ENCODE measurements at places on chromosomes 13 and 19.

- no peak for DNase-seq
Observed at GRCh38 chr19:49864890-49865289, 2.5 kb downstream of the PNKP start.

DNA sequence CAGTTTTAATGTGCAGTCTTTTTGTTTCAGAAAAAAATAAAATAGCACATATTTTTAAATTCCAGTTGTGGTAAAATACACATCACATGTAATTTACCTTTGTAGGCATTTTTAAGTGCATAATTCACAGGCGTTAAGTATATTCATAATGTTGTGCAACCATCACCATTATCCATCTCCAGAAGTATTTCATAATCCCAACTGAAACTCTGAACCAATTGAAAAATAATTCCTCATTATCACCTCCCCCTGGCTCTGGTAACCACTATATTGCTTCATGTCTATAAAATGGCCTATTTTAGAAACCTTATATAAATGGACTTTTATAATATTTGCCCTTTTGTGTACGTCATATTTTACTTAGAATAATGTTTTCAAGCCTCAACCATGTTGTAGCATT, 756.5 kb upstream of the KLHL1 start:
- DNase-seq: no peak

GRCh38 chr19:30319876-30320275, 52.3 kb upstream of the ZNF536 start:
- no peak for DNase-seq

DNA sequence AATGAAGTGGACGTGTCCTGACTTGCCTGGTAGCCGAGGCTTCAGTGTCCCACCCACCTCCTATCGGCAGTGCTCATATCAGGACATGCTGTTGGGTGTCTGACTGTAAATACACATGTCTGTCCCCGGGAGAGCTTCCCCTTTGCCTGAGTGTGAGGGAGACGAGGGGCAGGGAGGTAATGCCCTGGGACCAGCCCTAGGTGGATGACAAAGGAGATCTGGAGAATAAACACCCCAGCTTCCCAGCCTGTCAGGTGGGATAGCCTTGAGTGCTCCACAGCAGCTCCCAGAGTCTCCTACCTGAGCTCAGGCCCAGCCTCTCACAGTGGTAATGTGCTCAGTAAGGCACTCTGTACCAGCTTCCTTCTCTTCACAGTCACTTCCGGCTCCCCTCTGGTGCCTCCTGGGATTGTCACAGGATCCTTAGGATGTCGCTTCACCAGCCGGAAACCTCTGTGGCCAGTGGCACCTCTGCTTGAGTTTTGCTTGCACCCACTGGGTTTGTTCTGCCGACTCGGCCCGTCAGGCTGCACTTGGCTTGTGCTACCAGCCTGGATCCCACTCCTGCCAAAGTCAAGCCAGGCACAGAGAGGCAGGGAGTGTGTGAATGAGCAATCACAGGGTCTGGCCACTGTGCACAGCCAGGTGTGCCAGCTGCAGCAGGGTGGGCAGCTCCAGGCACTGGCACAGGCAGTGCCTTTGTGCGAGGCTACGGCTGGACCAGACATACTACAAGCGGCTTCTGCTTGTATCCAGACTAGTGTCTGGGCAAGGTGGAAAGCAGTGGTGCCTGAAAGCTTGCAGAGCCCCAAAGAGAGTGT, 54.4 kb upstream of the RGCC start:
- DNase-seq: no peak

GRCh38 chr13:75702476-75702875, 66.3 kb downstream of the LMO7 start:
- no peak for DNase-seq

GRCh38 chr19:54160854-54161253, 1.3 kb upstream of the LENG1 start:
- DNase-seq: no peak

GRCh38 chr13:41765020-41765419, 195.9 kb downstream of the VWA8 start:
- no peak for DNase-seq

- no peak for DNase-seq
Observed at GRCh38 chr13:44470638-44471562, 97.3 kb downstream of the SERP2 start.

- no peak for DNase-seq
Observed at GRCh38 chr13:60765700-60766411, 368.8 kb downstream of the TDRD3 start.

- no peak for DNase-seq
Observed at GRCh38 chr13:22173610-22174009, 502.7 kb downstream of the FGF9 start.

DNA sequence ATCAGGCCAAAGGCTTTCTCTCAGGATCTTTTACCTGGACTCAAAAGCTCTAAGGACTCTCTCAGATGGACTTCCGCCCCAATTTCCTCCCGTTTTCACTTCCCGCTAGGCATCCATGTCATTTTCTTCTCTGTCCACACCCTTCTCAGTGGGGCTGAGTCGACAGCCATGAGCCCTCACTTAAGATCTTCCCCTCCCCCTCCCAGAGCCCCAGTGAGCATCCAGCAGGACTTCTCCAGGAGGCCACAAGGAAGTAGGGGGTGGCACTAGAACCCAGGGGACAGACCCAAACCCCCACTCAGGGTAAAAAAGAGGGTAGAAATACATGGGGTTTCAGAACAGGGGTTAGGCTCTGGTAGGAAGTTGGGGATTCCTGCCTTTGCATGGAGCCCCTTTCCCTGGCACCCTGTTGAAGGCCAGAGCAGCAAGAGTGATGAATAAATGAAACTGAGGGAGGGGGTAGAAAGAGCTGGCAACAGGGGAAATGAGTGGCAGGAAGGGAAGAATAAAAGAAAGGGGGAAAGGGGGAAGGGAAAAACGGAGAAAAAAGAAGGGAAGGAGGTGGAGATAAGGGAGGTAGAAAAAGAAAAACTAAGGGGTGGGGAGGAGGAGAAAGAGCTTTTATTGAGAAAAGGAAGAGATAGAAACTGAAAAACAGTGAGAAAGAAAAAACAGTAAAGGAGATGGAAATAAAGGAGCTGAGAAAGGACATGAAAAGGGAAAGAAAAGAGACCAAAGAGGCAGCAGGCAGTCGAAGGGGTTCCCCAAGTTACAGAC, 42.3 kb downstream of the DEDD2 start:
- DNase-seq: no peak

DNA sequence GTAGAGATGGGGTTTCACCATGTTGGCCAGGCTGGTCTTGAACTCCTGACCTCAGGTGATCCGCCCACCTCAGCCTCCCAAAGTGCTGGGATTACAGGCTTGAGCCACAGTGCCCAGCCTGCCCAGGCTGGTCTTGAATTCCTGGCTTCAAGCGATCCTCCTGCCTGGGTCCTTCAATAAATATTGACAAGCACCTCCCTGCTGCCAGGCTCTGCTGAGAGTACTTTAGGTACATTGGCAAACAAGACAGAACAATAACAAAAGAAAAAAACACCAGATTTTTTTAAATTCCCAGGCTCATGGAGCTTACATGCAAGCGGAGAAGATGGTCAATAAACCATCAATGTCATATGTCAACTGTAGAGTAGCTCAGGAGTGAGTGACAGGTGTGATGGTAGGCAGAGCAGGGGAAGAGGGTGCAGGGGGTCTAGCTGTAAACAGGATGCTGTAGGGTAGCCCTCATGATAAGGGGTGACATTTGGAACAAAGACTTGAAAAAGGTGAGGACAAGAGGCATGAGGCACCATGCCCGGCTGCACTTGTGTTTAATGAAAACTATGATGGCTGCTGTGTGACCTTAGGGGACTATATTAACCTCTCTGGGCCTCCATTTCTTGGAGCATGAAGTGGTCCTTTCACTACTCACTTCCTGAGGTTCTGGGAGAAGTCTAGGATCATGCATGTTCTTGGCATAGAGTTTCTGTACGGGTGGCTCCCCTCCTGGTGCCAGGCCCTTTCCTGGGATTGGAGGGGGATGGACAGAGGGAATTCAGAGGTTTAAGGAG, 19.6 kb downstream of the SULT2B1 start:
- no peak for DNase-seq

DNA sequence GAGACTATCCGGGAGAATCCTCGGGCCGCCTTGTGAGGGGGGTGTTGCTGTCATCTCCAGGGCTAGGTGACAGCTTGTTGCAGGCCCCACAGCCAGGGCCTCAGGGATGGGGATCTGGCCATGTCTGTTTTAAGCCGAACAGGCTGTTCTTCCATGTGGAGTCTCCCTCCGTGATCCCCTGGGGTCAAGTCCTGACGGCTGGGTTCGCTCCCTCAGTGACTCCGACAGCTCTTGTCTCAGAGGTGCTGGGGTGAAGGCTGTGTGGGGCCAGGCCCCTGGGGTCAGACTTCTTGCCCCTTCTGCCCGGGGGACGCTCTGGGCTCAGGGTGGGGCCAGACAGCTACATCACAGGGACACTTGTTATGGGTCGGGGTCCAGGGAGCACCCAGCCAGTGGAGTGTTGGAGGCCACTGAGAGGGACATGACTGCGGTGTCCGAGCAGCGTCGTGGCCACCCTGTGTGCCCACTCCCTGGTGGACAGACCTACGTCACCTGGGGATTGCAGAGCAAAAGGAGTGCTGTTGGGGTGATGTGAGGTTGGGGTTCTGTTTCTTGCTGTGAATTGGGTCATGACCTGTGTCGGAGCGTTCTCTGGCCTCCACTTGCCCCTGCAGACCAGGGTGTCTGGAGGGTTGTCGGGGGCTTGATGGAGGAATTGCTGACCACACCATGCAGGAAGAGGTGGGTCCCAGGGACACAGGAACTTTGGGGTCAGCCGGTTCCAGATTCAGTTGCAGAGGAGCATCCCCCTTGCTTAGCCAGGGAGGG, 21.5 kb downstream of the EPN1 start:
- no peak for DNase-seq

- no peak for DNase-seq
Observed at GRCh38 chr19:43820098-43820883, 6.8 kb upstream of the ZNF283 start.

DNA sequence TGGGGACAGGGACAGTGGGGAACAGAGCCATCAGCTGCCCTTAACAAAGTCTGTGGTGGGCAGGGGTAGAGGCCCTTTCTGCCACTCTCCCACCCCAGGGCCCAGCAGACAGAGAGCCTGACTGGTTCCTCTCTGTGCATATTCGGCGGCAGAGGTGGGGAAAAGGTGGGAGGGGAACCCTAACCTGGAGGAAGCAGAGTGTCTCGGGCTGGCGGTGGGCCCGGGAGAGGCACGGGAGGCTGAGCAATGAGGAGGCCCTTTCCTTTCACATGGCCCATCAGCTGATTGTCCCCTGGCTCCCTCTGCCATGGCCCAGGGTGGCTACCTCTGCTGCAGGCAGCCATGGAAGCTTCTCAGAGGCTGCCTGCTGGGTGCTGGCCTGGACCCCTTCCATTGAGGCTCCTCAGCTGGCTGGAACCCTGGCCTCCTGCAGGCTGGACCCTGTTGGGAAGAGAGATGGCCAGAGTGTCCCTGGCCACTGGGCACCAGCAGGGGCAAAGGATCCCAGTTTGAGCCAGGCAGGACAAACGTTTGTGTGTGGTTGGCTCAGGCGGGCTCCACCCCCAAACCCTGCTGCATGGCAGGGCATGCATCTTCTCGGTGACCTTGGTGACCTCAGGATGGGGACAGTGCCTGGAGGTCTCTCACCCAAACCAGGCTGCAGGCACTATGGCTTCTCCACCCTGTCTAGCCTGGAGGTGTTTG, 202.8 kb upstream of the ZNF536 start:
- DNase-seq: no peak

DNA sequence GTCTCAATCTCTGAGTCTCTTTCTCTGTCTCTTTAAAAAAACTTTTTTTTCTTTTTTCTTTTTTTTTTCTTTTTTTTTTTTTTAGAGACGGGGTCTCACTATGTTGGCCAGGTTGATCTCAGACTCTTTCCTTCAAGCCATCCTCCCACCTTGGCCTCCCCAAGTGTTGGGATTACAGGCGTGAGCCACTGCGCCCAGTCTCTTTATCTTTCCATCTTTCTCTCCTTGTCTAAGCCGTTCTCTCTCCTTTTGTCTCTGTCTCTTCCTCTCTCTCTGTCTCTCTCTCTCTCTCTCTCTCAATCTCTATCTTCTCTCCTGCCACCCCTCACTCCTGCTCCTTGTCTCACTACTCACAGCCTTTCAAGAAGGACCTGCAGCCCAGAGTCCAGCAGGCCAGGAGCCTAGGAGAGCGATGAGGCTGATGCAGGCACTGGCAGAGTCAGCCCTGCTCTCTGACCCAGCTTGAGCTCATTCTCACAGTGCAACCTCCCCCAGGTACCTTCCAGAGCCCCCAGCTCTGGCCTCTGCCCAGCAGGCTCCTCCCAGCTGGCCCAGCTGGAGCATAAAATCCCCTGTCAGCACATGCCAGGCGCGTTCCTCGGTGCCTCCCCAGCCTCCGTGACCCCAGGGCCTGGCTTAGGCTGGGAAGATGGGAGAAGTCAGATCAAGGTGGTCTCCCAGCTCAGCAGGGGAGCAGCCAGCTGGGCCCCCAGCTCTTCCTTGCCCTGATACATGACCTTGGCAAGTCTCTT, at the start of gene NPHS1:
TSS of gene NPHS1 (minus strand) at position 476 of the 752 bp plus-strand sequence. CDS start 667 bp downstream, outside the sequence.
- no peak for DNase-seq

GRCh38 chr19:1610579-1610978, 5.3 kb upstream of the UQCR11 start:
- no peak for DNase-seq

DNA sequence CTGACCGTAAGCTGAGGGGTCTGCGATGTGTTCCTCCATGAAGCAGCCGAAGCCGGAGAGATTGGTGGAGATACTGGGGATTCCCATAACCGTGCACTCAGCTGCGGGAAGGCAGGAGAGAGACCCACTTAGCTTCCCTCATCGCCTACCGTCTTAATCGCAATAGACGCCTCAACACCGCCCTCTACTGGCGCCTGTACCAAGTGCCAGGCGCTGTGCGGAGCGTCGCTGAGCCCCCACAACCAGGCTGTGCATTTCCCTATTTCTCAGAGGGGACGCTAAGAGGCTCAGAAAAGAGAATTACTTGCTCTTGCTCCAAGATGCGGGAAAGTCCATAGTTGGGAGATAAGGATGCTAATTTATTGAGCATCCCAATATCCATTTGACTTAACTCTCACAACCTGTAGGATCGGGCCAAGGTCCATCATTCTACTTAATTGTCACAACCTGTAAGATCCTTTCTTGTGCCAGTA, 5.8 kb downstream of the FTL start:
- DNase-seq: peak; percentile 70

GRCh38 chr13:111853721-111854120, 213.2 kb upstream of the SOX1 start:
- DNase-seq: no peak

- no peak for DNase-seq
Observed at GRCh38 chr19:39060171-39060570, 24.0 kb upstream of the ACP7 start.

GRCh38 chr13:73190477-73190876, 131.7 kb downstream of the KLF5 start:
- no peak for DNase-seq

DNA sequence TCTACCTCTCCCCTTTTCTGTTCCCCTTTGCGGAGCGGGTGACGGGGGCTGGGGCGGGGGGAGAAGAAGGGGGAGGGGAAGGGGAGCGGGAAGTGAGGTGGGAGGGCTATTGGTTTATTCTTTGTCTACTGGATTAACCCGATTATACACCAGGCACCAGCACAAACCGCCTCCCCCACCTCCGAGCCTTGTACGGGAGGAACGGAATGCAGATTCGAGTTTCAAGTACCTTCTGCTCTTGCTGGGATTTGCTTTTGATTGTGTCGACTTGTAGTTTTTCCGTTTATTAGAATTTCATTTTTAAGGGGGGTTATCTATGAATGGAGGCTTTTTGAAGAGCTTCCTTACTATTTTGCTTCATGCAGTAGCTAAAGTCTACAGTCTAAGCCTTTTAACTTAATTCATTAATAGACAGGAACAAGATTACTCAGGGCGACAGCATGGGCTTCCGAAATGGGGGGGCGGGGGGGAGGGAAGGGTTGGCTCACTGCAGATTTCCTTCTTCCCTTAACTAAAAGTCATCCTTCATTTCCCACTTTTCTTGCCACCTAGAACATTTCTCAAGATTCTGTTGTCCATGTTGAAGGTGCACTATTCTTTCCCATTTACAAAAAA, 937 bp upstream of the SPRY2 start:
- no peak for DNase-seq
